ENCODE measurements at places on chromosomes 16 and 17.

- DNase-seq, result no peak
Observed at GRCh38 chr16:5854027-5854426, 756.4 kb upstream of the EEF2KMT start.

GRCh38 chr16:22765479-22765878, 48.5 kb upstream of the HS3ST2 start:
- DNase-seq, result no peak

DNA sequence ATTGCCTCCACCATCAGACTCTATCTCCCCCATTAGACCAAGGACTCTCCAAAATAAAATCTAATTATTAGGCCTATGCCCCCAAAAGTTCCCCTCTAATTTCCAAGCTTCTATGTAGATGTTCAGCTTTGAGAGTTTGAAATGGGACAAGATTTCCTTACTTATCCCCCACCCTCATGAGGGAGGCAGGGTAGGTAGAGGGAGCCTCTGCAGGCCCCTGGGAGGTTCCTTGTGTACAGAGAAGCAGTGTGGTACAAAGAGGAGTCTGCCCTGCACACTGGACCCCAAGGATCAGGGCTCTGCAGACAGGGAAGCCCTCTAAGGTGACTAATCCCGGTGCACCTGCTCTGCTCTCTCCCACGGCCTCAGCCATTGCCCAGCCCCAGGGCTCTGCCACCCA, 2.5 kb downstream of the KRT17 start:
- DNase-seq, result no peak

GRCh38 chr17:19705771-19706770, 10.3 kb downstream of the SLC47A2 start:
- no peak for DNase-seq

- DNase-seq, result no peak
Observed at GRCh38 chr16:24668481-24669061, 60.9 kb upstream of the TNRC6A start.

DNA sequence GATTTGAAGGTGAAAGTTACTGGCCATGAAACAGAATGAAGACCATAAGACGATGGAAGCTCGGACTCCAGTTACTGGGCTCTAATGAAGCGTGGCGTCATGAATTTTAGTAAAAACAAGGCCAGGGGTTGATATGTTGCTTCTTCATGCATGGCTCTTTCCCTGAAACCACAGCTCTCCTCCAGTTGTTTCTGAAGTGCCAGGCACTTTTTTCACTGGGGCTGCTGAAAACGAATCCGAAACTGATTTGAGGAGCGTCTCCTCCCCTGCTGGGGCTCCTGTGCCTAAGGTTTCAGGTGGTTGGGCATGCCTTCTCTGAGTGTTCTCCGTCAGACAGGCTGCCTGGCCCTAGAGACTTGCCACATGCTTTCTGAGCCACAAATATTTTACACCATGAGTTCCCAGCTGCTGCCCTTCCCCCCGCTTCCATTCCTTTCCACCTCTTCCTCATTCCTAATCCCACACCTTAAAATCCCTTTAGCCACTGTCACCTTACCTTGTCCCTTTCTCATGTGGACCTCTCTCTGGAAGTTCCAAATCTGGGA, 3.7 kb upstream of the MYL4 start:
- DNase-seq, result no peak

- no peak for DNase-seq
Observed at GRCh38 chr16:8877894-8878522, 4.1 kb upstream of the LITAFD start.

DNA sequence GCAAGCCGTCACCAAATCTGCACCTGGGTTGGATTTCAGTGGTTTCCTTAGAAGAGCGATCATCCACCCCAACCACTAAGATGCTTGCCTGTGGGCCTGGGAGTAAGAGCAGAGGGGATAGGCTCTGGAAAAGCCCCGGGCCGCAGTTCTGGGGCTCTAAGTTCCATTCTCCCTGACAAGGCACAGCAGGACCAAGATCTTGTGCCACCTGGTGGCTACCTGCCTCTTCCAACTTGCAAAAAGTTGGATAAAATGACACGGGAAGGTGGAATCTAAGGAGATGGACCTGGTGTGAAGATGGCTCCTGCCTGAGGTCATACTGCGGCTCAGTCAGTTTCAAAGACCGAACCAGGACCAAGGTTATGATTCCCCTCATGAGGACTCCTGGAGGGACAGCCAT, 42.3 kb downstream of the ABCC12 start:
- no peak for DNase-seq

GRCh38 chr17:77273397-77274085, 132.8 kb downstream of the SEC14L1 start:
- DNase-seq, result no peak

GRCh38 chr17:29256735-29257466, 10.2 kb downstream of the CRYBA1 start:
- no peak for DNase-seq

- DNase-seq, result no peak
Observed at GRCh38 chr17:58569196-58569595, 54.8 kb upstream of the MTMR4 start.

DNA sequence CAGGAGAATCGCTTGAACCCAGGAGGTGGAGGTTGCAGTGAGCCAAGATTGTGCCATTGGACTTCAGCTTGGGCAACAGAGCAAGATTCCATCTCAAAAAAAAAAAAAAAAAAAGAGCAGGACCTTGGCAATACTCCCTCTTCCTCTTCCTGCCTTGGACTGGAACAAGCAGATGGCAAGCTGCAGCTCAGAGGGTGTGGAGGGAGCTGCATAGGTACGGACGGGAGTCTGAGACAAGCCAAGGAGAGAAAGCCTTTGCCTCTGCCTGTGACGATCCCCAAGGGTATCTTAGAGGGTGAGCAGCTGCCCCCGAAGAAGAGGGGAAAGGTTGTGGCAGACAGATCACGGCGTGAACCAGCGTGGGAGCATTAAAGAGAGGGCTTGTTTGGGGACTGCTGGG, 109.2 kb downstream of the AIPL1 start:
- no peak for DNase-seq
